ENCODE measurements at places on chromosomes 16 and 17.

DNA sequence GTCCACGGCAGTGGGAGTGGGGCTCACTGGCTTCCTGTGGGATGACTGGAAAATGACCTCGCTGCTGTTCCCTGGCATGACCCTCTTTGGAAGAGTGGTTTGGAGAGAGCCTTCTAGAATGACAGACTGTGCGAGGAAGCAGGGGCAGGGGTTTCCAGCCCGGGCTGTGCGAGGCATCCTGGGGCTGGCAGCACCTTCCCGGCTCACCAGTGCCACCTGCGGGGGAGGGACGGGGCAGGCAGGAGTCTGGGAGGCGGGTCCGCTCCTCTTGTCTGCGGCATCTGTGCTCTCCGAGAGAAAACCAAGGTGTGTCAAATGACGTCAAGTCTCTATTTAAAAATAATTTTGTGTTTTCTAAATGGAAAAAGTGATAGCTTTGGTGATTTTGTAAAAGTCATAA lies 7.8 kb upstream of the RNF213 start:
- peak; percentile 74 for DNase-seq

DNA sequence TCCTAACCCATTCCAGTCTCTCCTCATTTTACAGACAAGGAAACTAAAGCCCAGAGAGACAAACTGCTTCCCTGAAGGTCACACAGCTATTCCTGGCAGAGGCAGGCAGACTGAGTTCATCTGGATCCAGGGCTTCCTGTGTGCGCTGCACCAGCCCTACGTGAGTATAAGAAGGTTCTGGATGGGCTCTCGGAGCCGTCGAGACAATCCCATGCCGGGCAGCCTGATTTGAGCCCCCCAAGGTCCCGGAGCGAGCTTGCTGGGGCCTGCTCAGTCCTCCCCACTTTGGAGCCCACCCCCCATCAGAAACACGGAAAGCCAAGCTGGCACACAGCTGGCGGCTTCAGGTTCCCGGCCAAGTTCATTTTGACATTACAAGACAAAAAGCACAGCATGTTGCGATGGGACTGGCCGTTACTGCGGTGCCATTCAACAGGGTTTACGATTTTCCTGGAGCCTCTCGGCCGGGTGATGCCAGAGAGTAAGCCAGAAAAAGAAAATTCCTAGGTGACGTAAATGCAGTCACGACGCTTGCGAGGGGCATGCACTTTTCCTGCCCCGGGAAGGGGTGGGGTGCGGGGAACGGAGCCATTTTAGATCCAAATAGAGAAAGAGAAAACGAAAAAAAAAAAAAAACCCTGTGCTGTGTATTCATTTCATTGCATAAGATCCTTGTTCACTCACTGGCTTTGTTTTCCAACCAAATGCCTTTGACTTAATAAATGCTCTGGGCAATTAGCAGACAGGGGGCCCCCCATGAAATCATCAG lies 167.1 kb upstream of the FOXF1 start:
- DNase-seq = no peak

GRCh38 chr17:49157784-49158183 lies 25.2 kb downstream of the B4GALNT2 start:
- no peak for DNase-seq

DNA sequence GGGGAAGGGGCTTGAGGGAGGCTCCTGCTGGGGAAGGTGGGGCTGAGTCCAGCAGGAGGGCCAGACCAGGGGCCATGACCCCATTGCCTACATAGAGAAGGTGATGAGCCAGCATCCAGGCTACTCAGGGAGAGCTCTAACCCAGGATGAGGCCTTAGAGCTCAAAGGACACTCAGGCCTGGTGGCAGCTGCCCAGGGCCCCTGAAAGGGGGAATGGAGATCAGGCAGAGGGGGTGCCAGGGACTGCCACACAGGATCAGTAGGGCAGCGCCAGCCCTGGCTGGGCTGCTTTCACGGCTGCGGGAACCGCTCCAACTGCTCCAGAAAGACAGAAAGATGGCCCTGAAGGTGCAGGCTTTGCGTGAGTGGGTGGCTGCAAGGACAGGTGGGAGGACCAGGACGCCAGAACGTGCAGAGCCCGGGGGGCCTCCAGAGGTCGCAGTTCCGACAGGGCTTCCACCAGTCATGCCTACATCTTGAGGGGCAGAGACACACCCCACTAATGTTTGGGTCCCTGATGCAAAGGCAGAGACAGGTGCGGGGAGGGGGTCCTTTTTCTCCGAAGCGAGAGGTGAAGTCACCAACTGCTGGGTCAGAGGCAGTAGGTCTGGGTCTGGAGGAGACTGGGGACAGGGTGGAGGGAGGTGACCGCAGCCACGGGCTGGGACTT lies 882 bp upstream of the ATP6V0C start:
- no peak for DNase-seq

DNA sequence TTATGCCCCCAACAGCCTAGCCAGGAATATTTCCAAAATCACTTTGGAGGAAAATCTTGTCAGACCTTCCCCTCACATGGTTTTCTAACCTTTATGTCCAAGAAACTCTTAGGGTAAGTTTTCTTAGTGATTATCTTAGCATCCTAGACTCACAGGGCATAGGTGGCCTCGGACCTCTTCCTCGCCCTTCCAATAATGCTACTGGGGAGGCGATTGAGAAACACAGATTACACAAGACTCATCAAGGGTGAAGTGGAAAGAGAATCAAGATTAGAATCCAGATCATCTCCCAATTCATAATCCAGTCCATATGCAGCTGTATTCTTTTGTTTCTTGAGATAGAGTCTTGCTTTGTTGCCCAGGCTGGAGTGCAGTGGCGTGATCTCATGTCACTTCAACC lies 358.4 kb upstream of the CDH5 start:
- DNase-seq = no peak

GRCh38 chr16:50300942-50301625 lies 34.7 kb downstream of the ADCY7 start:
- DNase-seq = no peak

GRCh38 chr17:19705201-19705600 lies 11.2 kb downstream of the SLC47A2 start:
- DNase-seq = no peak

GRCh38 chr17:61412860-61413660 lies 13.4 kb downstream of the TBX2 start:
- DNase-seq = no peak

GRCh38 chr16:77344341-77344740 lies 90.5 kb downstream of the ADAMTS18 start:
- DNase-seq = no peak

- no peak for DNase-seq
These were observed 29.3 kb downstream of the AKAP10 start for GRCh38 chr17:19948116-19948943.

DNA sequence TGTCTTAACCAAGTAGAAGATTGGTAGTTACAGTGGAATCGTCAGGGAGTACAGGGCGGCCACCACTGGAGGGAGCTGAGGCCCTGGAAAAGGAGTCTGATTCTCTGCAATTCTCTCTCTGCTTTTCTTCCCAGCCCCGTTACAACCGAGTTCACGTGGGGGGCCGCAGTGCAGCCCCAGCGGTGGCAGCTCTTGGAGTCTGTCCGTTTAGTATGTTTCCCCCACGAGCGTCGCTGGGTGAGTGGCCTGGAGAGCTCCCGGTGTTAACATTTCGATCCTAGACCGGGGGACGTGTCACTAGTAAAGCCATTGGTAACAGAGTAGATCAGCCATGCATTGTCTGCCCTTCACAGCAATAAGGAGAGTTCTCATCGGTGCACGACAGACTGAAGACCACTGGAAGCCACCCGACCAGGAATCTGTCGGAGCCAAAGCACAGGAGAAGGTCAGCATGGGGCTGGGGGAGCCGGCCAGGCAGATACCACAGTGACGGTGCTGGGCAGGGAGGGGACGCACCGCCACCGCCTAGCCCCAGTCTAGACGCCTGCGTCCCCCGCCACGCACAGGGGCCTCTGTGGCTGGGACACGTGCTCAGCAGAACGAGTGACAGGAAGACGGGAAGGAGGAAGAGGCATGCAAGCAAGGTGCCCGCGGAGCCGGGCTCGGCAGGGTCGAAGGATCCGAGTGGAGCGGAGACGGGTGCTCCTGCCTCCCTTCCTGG lies 15.7 kb downstream of the SLC16A3 start:
- DNase-seq = no peak

- DNase-seq = no peak
These were observed 7.0 kb upstream of the ZFHX3 start for GRCh38 chr16:73054813-73055482.

DNA sequence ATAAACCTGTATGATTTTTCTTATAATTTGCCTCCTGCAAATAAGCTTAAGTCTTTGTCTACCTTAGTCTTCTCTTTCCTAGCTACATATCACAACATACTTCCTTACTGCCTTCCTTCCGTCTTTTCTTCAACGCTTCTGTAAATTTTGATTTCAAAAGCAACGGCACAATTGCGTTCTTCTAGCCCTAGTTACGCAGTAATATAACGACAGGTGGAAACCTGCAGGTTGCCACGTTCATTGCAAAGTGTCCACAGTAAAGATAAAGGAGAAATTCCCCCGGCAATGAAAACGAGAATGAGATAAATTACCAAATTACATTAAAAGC lies 546 bp upstream of the PSMD7 start:
- no peak for DNase-seq

DNA sequence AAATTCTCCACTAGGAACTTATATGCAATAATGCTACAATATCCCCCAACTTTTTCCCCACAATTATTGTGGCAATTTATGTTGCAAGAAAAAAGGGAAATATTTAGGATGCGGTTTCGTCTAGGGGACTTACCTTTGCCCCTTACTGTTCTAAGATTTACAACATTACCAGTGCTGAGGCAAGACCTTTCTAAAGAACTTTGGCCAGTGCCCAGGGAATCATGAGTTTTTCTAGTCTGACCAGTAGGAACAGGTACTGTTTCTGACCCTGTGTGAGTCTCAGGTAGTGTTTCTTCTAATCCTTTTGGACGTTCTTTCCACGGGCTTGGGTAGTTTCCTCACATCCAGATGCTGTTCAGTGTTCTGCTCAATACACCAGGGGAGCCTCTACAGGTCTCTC lies 373.7 kb downstream of the HAPSTR1 start:
- no peak for DNase-seq

DNA sequence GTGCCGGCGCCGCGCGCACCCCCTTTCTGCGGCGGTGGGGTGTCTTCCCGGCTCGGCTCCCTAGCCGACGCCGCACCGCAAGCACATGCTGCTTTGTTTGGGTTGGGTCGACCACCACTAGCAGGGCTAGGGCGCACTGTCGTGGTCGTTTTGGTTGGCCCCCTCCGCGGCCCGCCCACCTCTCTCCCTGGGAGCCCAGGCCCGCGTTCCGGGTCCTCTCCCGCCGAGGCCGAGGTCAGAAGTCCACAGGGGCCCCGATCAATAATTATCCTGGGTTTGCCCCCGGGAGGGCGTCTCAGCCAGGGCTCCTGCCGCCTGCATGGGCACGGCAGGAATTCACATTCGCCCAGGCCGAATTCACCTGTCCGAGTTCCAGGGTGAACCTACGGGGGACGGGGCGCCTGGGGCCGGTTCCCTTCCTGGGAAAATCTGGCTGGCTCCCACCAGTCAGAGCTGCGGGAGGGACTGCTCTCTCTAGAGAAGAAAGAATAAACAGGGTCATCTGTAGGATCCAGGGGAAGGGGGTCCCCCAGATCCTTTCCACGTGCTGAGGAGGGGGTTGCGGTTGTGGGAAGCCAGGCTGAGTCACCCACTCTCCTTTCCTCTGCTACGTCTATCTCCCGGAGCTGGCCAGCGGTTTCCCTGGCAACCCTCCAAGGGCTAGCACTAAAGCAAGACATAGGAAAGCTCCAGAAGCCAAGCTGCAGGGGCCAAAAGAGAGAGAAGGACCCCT lies 584 bp upstream of the STAT5B start:
- no peak for DNase-seq

GRCh38 chr17:75589012-75589918 lies 1.7 kb downstream of the MYO15B start:
- peak; percentile 92 for DNase-seq

DNA sequence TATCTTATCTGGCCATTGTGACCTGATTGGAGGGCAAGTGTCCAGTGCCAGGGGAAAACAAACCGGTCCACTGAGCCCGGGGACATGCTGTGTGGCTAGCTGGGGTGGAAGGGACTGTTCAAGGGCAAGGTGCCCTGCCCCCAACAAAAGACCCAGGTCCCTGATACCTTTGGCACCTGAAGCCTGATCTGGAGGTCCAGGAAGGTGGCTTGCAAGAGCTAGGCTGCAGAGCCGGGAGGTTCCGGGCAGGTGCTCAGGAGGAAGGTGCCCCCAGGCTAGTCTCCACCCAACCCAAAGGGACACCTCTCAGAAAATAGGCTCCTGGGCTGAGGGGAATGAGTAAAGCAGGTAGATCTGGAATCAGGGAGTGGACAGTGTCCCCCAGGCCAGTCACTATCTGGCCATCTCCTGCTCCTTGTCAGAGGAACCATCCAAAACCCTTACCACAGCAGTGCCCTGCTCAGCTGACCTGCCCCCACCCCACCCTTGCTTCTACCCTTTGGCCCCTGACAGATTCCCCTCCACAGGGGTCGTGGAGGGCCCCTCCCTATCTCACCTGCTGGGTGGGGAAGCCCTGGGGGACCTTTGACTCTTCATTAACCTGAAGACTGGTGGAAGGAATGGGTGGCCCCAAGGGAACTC lies 6.2 kb downstream of the NAT9 start:
- no peak for DNase-seq

GRCh38 chr17:12665263-12666210 lies at the start of gene MYOCD:
MYOCD (plus strand) TSS chr17:12665890; CDS start chr17:12666189, 299 bp downstream.
- DNase-seq = no peak

- DNase-seq = peak; percentile 19
These were observed 17.1 kb upstream of the NAGLU start for GRCh38 chr17:42518755-42519545.

GRCh38 chr17:30433514-30433913 lies 43.7 kb upstream of the GOSR1 start:
- DNase-seq = no peak

GRCh38 chr17:31509095-31509804 lies 117.8 kb downstream of the RAB11FIP4 start:
- DNase-seq = no peak

DNA sequence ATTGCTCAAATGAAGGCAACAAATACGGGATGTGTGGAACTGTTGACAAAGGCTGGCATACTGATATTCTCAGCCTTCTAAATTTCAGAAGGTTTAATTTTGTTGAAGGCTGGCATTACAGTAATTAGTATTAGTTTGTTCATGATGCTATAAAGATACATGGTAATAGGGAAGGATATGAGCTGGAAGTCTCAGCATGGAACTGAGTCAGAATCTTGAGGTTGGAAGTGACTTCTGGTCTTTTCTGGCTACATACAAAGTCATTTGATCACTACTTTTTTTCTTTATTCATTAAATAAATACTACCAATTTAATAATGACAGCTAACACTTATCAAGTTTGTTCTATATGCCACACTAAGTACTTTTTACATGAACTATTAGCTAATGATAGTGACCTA lies 22.6 kb downstream of the RABEP1 start:
- no peak for DNase-seq
